ENCODE measurements at places on chromosomes 5 and 9.

DNA sequence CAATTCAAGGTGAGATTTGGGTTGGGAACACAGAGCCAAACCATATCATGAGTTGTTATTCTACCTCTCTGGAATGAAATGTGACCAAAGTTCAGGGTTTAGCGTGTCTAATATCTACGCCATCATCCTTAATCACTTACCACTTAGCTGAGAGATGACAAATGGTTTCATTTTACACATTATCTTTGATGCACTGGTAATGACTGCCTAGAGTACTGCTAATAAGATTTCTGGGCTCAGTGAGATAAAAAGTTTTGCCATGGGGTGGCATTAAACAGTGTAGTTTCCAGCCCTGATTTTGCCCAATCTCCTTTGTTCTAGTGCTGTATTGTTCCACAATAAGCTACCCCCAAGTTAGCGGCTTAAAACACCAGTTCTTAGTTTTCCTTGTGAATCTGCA, 367.2 kb downstream of the MLLT3 start:
- no peak for DNase-seq

GRCh38 chr5:56807679-56808078, 7.7 kb upstream of the MAP3K1 start:
- no peak for DNase-seq

GRCh38 chr9:85995599-85995998, 54.7 kb downstream of the NAA35 start:
- no peak for DNase-seq

DNA sequence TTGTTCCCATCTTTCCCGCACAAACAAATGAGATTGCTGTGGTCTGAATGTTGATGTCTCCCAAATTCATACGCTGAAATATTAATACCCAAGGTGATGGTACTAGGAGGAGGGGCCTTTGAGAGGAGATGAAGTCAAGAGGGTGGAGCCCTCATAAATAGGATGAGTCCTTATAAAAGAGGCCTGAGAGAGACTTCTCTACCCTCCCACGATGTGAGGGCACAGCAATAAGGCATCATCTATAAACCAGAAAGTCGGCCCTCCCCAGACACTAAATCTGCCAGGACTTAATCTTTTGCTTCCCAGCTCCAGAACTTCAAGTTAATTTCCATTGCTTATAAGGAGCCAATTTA, 170.4 kb downstream of the CTNND2 start:
- no peak for DNase-seq

- DNase-seq, result no peak
Observed at GRCh38 chr5:143442385-143442784, 38.9 kb upstream of the NR3C1 start.
